ENCODE measurements at places on chromosomes 12 and 14.

GRCh38 chr14:50082308-50082742 is 34.0 kb downstream of the VCPKMT start:
- DNase-seq = no peak

- no peak for DNase-seq
These were observed 206.1 kb downstream of the DAD1 start for GRCh38 chr14:22382955-22383354.

- DNase-seq = no peak
These were observed 25.6 kb upstream of the PARP11 start for GRCh38 chr12:3898756-3899155.

DNA sequence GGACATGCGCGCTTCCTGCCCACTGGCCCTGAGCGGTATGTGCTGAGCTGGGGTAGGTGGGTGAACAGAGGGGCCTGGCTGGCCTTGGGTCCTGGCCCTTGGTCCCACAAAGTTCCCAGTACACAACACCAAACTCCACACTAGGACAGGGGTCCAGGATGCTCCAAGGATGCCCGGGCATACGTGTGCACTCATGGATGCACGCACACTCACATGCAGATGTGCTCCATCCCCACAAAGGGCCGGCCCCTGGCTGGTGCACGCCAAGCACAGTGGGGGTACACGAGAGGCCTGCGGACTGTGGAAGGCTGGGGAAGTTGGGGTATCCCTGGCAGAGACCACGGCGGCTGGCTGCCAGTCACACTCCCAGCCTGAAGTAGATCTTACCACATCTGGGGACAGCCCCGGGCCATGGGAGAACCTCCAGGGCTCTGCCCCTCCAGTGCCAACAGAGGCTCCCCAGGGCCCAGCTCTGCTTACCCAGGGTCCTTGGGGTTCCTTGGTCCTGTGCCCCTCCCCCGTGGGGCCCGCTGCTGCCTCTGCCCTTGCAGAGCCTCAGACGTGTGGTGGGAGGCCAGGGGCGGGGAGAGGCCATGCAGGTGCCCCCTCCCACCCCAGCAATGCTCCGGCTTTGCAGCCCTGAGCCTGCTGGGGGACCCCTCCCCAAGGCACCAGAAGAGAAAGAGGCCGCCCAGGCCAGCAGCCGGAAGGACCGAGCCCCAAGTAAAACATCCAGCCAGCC is 24.0 kb upstream of the NUDT14 start:
- no peak for DNase-seq

DNA sequence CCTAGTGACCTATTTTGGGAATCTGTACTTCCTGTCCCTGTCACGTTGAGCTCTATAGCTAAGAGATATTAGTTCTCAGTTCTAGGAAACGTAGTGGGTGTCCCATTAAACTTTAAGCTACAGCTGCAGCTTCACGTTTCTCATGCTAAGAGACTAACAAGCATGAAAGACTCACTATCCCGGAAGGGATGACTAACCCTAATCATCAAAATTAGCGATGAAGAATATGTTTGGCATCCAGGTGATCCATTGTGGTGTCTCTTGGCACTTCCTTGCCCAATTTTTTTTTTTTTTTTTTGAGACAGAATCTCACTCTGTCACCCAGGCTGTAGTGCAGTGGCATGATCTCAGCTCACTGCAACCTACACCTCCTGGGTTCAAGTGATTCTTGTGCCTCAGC is 11.0 kb upstream of the LALBA start:
- DNase-seq = no peak

- DNase-seq = no peak
These were observed 60.8 kb upstream of the KRAS start for GRCh38 chr12:25311506-25311905.

GRCh38 chr12:120581998-120582397 is 796 bp upstream of the POP5 start:
- no peak for DNase-seq

GRCh38 chr14:102951799-102952198 is 29.3 kb downstream of the AMN start:
- no peak for DNase-seq

DNA sequence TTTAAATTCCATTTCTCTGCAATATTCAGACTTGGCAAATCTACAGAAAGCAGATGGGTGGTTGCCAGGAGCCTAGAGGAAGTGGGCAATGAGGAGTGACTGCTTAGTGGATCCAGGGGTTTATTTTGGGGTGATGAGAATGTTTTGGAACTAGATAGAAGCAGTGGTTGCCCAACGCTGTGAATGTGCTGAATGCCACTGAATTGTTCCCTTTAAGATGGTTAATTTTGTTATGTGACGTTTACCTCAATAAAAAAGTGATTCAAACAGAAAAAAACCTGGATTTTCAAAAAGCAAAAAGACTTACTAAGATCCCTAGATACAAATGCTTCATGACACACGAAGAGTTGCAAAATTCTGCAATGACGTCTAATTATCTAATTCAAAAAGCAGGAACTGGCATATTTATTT is 34.2 kb downstream of the DAO start:
- DNase-seq = no peak

GRCh38 chr14:29705801-29706200 is 221.8 kb downstream of the PRKD1 start:
- no peak for DNase-seq

- no peak for DNase-seq
These were observed 102.3 kb downstream of the TRMT5 start for GRCh38 chr14:60878536-60878935.

GRCh38 chr12:47849261-47849660 is 29.6 kb upstream of the HDAC7 start:
- no peak for DNase-seq

GRCh38 chr12:48817873-48818830 is at the start of gene CACNB3:
CACNB3 (plus strand) TSS chr12:48818496; CDS start chr12:48818930, 434 bp downstream.
- DNase-seq = peak; percentile 53

- DNase-seq = no peak
These were observed 15.1 kb downstream of the ADIPOR2 start for GRCh38 chr12:1705774-1706631.

DNA sequence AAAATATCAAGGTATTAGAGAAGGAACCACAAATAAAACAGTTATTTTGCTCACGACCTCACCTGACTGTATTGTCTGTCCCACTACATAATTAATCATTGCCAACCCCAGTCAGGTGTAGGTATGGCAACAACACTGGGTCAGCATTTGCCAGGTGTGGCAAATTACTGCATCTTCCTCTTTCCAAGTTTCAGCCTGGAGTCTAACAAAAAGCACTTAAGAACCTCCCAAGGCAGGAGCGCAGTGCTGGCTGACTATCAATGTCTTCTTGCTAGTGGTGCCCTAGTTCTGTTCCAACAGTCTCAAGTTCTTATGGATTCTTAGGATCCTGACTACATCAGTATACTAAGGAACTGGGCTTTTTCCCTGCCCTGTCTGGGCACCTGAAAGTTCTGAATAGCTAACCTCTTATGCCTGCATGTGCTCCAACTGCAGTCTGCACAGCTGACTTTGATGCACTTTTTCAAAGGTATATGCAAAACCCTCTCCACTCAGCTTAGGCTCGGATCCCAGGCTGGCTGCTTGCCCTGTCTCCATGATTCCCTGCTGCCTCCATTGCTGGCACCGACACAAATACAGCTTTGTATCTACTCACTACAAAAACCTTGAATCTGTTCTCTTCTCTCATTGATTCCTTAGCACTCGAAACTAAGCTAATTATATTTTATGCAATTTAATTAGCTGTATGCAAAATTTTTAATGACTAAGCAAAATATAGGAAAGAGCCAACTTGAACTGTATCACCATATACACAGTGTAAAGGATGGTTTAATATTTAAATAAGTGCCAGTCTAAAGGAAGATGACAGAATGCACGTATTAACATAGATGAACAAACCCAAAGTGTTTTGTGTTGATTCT is 113.3 kb downstream of the PRKD1 start:
- peak; percentile 14 for DNase-seq

DNA sequence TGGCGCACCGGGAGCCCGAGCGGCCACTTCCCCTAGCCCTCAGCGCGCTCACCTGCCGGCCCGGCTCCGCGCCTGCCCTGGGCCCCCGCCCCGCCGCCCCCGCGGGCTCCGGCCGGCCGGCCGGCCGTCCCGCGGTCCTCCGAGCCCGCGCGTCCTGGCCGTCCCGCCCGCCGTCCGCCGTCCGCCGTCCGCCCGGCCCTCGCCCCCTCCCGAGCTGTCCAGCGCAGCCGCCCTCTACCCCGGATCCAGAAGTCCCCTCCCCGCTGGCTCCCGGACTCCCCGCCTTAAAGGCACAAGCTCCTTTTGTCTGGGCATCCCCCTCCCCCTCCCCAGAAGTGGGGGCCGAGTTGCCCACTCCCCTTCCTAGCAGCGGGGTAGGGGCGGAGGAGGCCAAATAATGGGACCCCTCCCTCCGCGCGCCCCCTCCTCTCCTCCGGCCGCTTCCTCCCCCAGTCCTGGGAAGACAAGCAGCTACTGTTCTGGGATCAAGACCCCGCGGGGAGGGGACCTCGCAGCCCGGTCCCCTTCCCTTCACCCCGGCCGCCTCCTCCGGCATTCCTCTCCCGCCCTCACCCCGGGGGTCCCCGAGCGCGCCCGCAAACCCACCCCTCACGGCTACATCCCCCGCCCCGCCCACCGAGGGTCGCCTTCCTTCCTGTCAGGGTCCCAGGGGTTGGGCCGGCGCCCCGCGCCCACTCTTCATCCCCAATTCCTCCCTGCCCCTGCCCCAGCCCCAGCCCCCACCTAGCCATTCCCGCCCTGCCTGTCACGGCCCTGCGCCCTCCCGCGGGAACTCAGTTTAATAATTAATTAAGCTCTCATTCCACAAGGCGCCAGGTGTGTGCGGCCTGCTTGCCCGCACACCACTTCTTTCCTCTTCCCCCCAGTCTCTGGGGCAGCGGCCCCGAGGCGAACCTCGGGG is at the start of gene ADCY6:
Gene ADCY6 (minus strand): TSS at position 236 of the 922 bp plus-strand sequence. CDS start 5,655 bp downstream, outside the sequence.
- DNase-seq = peak; percentile 29

DNA sequence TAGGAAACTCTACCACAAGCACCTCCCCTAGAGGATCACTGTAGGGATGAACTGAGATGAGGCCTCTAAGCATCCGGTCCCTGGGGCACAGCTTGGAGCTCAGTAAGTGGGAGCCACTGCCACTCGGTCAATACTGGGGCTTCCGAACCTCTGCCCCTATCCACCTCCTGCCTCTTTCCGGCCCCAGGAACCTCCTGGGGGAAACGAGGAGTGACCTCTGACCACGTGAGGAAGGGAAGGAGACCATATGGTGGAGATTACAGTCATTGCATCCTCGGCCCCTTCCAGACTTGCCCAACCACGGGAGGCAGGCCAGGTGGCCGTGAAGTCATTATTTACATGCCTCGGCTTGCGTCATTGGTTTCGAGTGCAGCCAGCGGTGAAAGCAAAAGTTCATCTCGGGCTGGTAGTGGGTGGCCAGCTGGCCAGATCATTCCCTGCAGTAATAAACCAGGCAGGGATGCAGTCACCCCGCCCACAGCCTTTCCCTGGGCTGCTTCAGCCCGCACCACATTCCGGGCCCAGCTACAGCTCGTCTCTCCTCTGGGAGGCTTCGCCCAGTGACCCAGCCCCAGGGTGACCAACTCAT is 65.4 kb downstream of the C14orf132 start:
- peak; percentile 98 for DNase-seq

- DNase-seq = no peak
These were observed 11.1 kb upstream of the NDUFA12 start for GRCh38 chr12:95014554-95014953.

DNA sequence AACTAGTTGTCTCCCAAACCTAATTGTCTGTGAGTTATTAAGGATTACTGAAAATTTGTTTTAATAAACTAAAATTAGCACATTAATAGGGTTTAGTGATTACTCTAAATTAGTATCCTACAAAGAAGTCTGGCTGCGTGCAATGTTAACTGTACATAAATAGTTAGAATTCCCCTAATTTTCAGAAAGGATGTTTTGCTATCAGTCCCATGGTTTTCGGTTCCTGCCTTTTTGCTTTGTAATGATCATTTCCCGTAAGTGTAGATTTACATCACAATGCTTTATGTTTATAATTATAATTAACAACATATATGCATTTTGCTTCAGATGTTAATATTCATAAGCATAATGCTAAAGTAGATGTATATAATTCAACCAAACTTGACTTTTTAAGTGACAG is 19.8 kb upstream of the LYZ start:
- DNase-seq = no peak

- no peak for DNase-seq
These were observed 669.8 kb downstream of the GALC start for GRCh38 chr14:87323191-87323590.

DNA sequence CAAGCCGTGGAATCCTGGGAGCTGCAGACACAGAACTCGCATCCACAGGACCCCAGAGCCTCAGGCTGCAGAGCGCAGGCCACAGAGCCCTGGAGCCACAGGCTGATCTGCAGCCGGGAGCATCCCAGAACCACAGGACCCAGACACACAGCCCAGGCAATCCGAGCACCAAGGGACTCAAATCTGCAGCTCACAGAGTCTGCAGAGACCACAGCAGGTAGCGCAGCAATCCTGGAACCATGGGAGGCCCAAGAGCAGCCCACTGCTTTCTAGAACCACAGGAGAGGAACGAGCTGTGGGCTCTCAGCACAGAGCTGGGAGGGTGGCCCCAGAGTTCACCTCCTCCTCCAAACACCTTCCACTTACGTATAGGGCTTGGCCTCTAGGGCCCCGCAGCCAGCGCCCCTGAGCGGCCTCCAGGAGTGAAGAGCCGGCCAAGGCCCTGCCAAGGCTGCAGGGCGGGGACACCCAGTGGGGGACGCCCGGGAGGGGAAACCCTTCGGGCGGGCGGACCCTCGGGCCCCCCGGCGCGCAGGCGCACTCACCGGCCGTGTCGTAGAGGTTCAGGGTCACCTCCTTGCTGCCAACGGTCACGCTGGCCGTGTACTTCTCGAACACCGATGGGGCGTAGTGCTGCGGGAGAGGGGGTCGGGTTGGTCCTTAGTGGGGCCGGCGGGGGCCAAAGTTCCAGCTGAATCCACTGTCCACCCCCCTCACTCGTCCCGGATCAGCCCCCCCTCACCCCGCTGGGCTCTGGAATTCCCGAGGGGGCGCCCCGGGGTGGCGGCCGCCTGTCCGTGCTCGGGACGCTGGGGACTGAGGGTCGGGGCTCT is 665 bp downstream of the RHOF start:
- DNase-seq = no peak

DNA sequence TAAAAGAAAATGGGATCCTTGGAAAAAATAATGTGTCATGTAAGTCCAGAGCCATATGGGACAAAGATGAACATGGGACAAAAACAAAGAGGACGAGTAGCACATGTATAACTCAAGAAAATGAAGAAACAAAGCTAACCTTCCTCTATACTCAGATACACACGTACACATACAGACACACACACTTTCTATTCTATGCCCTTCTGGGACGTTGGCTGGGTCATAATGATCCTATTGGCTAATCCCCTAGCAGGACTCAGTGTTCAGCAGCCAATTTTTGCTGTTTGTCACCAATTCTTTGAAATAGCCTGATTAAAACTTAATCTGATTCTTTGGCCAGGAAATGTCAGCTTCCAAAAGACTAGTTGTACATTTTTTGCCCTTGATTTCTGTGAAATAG is 189.4 kb upstream of the FOXG1 start:
- DNase-seq = no peak

DNA sequence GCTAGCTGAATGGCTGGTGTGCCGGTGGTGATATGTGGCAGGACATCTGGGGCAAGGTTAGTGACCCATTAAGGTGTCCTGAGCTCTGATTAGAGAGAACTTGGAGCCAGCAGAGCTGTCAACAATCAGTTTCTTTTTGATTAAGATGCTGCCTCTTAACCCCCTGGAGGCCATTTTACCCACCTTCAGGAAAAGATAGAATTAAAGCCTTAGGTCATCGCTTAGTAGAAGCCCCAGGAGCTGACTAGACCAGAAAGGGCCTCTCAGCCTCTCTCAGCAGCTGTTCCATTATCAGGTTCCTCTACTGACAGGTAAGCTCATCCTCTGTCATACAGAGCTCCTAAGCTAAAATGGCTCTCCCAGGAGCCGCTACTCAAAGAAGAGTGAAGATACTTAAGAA is 339.0 kb downstream of the FUT8 start:
- peak; percentile 25 for DNase-seq
